Omental fat pad (tissue), 4 donors: ENCODE measurements at places on chromosomes 6 and 20.

GRCh38 chr20:49659056-49659455, 54.6 kb downstream of the B4GALT5 start:
- no peak for DNase-seq

GRCh38 chr20:9412309-9412708, 102.1 kb upstream of the LAMP5 start:
- DNase-seq = no peak

- DNase-seq = no peak
These were observed 202.8 kb downstream of the WDR27 start for GRCh38 chr6:169498916-169499513.

DNA sequence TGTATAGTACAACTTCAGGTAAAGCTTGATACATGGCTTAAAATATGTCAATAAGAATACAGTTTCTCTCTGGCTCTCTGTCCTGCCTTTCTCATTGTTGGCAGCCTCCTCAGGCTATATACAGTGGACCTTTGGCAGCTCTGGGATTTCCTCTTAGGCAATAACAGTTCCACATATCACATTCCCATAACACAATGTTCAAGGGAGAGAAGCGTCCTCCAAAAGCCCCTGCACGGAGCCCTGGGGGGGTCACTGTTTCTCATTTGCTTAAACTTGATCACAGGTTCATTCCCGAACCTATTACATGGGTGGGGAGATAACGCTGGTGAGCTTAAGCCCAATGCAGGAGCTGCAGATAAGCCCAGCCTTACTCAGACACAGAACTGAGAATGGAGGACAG, 4.4 kb upstream of the FLRT3 start:
- DNase-seq = no peak

DNA sequence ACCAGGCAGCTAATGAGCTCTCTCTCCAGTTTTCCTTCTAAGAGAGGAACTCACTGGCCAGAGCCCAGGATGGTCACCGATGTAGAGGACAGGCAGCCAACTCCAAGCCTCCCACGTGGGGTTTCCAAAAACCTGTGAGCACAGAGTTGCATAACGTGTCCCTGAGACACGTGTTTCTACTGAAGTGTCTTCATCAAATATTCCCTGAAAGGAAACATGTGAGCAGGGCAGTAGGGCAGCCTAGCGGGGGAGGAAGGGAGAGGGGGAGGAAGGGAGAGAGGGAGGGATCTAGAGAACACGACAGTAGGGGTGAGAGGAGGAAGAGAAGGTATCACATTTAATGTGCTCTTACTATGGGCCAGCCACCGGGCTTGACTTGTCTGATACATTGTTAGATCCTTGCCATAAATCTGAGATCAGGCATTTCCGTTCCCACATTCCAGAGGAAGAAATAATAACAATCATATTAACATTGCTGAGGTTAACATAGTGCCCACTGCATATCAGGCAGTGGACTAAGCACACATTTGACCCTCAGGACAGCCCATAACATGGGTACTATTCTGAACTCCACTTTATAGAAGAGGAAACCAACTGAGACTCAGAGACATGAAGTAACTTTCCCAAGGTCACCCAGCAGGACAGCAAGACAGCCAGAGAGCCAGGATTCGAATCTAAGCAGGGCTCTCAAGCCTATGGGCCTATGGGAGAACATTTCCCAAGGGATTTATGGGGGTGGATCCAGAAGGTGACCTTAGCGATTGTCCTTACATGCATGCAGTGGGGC, 4.5 kb upstream of the SYS1 start:
- DNase-seq = no peak

DNA sequence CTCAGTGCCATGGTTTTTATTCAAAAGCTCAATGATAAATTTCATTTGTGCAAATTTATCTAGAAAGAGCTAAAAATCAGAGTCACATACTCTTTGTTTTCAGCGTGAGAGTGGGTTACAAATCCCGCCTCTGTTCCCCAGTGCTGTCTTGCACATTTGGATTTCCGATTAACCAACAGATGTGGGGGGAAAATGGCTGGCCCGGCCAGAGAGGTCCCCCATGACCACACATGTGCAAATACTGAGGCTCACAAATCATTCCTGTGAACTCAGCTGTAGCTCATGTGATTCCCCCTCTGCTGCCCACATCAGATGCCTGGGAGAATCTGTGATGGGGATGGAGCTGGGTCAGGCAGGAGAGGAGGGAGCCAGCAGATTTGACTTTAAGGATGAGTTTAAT, 168.7 kb downstream of the PAX1 start:
- no peak for DNase-seq

GRCh38 chr6:150207931-150208570, 65.2 kb downstream of the PPP1R14C start:
- no peak for DNase-seq

DNA sequence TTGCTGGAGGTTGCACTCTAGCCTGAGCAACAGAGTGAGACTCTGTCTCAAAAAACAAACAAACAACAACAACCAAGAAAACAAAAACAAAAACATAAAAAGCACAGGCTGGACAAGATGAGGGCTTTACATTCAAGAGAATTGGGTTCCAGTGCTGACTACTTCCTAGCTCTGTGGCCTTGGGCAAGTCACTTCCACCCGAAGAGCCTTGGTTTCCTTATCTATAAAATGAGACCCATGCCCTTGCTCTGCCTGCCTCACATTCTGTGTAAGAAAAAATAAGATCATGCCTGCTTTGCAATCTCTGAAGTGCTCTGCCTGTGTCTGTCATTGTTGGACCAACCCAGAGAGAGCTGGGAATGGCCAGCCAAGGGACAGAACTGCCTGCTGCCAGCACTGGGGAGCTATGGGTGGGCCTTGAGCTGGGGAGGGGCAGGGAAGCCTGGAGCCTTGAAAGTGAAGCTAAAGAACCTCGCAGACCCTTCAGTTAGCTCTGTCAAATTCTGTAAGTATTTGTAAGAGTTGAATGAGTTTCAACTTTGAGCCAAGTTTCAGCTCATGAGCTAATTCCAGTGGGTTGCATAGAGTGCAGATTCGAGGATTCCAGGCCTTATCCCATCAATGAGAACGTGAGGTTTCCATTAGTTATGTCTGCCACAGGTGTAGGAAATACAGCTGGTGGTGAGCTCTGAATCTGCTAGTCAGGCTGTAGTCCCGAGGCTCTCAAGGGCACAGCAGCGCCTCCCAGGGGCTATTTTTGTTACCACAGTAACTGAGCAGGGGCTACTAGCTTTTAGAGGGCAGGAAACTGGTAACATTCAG, 93.2 kb downstream of the DLGAP4 start:
- no peak for DNase-seq

DNA sequence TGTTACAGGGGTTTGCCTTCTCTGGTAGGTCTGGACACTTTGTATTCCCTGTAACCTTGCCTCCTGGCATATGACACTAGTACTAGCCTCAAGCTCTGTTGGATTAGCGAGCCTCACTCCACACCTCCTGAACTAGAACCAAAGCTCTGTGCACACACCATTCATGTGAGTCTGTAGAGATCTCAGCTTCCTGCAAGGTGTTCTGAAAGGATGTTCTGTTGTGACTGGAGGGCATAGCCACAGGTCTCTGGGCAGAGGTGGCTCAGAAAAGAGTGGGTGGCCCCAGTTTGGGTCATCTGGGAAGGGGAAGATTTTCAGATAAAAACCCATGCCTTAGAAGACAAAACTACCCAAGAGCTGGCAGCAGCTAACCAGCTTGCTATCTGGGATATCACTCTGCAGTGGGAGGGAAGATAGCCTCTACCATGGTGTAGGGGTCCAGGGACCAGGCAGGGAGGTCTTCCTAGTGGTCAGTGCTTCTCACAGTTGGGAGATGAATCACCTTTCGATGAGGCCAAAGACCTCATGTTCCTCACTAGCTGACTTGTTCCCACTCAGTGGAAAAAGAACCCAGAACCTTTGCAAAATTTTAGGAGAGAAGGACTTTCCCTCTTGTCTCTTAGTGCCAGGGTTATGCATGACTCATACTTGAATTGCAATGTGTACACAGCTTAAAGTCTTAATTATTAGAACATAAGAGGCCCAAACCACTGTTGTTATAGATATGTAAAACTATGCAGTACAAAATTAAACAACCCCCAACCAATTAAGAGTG, 41.4 kb downstream of the HLA-F start:
- no peak for DNase-seq

DNA sequence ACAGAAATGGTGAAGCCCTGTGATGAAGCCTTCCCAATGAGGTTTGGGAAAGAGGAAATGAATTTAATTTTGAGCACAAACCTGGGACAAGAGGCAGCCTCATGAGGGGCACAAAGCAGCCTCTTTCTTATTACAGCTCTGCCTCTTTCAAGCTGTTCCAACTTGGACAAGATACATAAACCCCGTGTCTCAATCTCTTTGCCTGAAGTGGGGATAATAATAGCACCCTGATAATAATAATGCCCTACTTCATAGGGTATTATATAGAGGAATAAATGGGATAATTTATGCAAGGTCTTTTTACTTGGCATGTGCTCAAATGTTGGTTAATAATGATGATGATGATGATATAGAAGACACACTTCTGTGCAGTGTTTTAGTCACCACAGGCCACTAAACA, 91.1 kb upstream of the PLN start:
- no peak for DNase-seq

- no peak for DNase-seq
These were observed 155.7 kb downstream of the CARMIL1 start for GRCh38 chr6:25434921-25435320.

DNA sequence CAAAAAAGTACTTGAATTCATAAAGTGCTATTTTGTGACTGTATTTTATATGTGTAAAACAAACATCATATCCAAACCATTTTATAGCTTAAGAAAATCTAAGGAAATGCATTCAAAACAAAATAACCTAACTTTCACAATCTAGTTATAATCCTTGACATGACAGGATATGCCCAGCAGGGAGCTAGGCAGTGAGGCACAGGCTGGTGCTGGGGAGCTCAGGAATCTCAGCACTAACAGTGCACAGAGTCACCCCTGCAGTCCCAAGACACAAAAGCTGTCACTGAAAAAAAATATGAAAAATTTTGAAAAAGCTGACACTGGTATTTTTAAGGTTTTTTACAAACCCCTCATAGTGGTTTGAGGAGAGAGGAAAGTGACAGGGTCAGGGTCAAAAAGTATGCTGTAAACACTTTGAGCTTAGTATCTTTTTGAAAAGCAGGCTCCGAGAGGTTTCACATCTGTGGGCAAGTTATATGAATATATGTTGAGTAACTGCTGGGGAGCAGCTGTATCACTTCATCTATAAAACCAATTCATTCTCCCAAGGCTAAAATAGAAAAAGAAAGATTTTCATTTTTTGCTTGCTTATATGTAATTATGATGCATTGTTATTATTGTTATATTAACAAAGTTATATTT, 24.1 kb downstream of the LGSN start:
- no peak for DNase-seq

GRCh38 chr6:131995917-131996316, 44.7 kb upstream of the CCN2 start:
- no peak for DNase-seq

DNA sequence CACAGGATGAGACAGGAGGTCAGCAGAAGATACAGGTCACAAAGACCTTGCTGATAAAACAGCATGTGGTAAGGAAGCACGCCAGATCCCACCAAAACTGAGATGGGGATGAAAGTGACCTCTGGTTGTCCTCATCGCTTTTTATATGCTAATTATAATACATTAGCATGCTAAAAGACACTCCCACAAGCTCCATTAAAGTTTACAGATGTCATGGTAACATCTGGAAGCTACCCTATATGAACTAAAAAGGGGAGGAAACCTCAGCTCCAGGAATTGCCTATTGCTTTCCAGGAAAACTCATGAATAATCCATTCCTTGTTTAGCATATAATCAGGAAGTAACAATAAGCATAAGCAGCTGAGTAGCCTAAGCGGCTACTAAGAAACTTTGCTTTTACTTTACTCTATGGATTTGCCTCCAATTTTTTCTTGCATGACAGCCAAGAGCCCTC, 8.4 kb upstream of the RIN2 start:
- no peak for DNase-seq

DNA sequence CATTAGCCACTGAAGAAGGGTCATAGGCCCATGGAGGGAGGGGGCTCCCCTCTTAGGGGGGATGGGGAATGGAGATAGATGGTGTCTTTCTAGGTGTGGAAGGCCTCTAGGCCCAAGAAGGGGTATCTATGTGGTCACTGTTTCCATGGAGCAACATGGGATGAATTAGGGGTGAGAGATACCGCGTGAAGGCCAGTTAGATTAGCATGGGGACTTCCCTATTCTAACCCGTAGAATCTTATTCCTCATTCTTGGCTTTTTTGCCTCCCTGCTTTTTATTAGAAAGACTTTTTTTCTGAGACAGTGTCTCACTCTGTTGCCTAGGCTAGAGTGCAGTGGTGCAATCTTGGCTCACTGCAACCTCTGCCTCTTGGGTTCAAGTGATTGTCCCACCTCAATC, 3.2 kb downstream of the RAB44 start:
- DNase-seq = no peak

DNA sequence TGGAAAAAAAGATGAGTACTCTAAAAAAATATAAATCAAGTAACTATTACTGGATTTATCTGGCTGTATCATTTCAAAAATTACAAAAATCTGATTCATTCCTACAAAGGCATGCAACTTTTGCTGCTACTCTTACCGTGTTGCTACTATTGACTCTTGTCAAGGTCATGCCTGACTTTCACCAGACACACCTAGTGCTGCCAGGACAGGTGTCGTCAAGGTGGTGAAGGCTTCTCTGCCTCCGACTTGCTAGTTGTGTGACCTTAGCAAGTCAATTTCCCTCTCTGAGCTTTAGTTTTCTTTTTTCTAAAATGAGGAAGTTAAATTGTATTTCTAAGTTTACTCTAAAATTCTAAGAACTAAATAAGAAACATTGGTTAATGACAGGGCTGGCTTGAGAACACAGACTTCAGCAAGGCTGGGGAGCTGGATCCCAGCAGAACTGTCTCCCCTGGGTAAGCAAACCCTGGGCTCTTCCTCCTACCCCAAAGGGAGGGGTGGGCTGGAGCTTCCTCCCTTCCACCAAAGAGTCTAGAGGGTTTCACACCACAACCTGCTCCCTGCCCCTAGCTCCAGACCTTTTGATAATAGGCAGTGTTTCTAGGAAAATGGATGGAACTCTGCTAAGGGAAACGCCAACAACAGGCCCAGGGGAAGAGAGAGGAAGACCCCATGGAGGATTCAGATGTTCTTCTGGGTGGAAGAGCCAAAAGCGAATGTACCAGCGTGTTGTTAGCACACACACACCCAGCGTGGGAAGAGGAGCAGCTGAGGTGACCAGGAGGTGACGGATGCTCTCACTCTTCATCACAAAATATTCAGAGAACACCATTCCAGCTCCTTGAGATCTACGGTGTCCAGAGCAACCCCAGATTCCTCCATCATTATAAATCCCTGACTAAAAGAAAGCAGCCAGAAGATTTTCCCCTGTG, 47.9 kb upstream of the CITED2 start:
- DNase-seq = no peak

GRCh38 chr20:3764659-3765058, 2.9 kb downstream of the ADISSP start:
- DNase-seq = no peak

- no peak for DNase-seq
These were observed 45.4 kb downstream of the MYB start for GRCh38 chr6:135226537-135226936.

DNA sequence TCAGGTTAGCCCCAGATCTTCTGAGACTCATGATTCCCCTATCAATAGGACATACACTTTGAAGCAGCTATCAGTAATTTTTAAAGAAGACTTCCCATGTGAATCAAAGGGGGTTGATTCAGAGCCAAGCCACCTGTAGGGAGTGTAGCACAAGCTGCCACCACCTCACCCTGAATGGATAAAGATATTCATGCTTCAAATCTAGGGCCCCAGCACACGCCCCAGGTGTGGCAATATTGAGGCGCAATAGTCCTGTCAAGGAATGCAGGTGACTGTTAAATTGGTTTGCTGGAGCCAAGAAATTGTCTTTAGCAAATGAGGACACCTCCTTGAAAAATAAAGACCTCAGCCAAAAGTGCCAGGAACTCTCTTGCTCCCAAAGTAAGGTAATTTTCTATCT, 404.4 kb downstream of the MAFB start:
- DNase-seq = no peak
